ENCODE measurements at places on chromosomes 3 and 15. TPM values are rescaled to one million over a fixed set of nuclear protein-coding genes. Genes with fewer than 3 reads are reported as not detected.

ZKSCAN7 gene
- total RNA-seq: not detected

GPR160 gene
- 2.1 TPM for total RNA-seq

ZNF860 gene
- total RNA-seq: 1.5 TPM

SLC22A13 gene
- not detected for total RNA-seq

ARNT2 gene
- total RNA-seq: 16.5 TPM

ELL3 gene
- 1.7 TPM for total RNA-seq

ACKR4 gene
- total RNA-seq: not detected

CASR gene
- total RNA-seq: not detected

TRIM42 gene
- not detected for total RNA-seq

PARP15 gene
- total RNA-seq: not detected

CLRN1 gene
- total RNA-seq: not detected

NANOGP8 gene
- total RNA-seq: not detected

NOP10 gene
- 541 TPM for total RNA-seq

CA12 gene
- total RNA-seq: 187 TPM

TBC1D23 gene
- 13.6 TPM for total RNA-seq

TMEM87A gene
- total RNA-seq: 26.1 TPM

VEPH1 gene
- 0.53 TPM for total RNA-seq

SPRED1 gene
- total RNA-seq: 8.0 TPM

IL17RD gene
- total RNA-seq: 0.97 TPM

HGD gene
- 22.1 TPM for total RNA-seq

ZNF502 gene
- 1.2 TPM for total RNA-seq

TERC gene
- total RNA-seq: 0.24 TPM

ACAN gene
- total RNA-seq: 1.4 TPM

KCNMB3 gene
- total RNA-seq: 1.4 TPM

SV2B gene
- 0.13 TPM for total RNA-seq

RAB27A gene
- total RNA-seq: 13.8 TPM

RBMS3 gene
- 0.43 TPM for total RNA-seq

SNX22 gene
- 1.2 TPM for total RNA-seq

MYZAP gene
- 1.3 TPM for total RNA-seq

TMEM212 gene
- not detected for total RNA-seq

RASL12 gene
- total RNA-seq: 0.18 TPM

CACNA2D3 gene
- 0.15 TPM for total RNA-seq

CHRNA7 gene
- total RNA-seq: 4.4 TPM

ST3GAL6 gene
- total RNA-seq: 0.68 TPM

EIF4G1 gene
- total RNA-seq: 254 TPM

CCDC39 gene
- total RNA-seq: not detected

HIGD2B gene
- not detected for total RNA-seq

FGD5 gene
- total RNA-seq: 0.03 TPM

LRRC2 gene
- total RNA-seq: not detected

SACM1L gene
- total RNA-seq: 15.6 TPM

SGO1 gene
- total RNA-seq: 13.7 TPM

FOXL2 gene
- total RNA-seq: 4.2 TPM

PBRM1 gene
- 12.7 TPM for total RNA-seq

NLGN1 gene
- not detected for total RNA-seq

TRAIP gene
- 11.7 TPM for total RNA-seq

SLC22A14 gene
- 0.05 TPM for total RNA-seq

GOLGA8T gene
- 1.6 TPM for total RNA-seq

AP3B2 gene
- 0.68 TPM for total RNA-seq

FANCD2OS gene
- total RNA-seq: not detected

SKOR1 gene
- not detected for total RNA-seq

DPH6 gene
- total RNA-seq: 15.2 TPM

ANKRD63 gene
- total RNA-seq: 0.40 TPM

CMTM8 gene
- 14.7 TPM for total RNA-seq

Measured in A549 treated with AZD2906 at 1 μM for 4 hours (cell line).